ENCODE measurements at places on chromosomes 11 and 22.
A peak's percentile ranks its signal among the peaks of the same experiment; 100 is the strongest.

DNA sequence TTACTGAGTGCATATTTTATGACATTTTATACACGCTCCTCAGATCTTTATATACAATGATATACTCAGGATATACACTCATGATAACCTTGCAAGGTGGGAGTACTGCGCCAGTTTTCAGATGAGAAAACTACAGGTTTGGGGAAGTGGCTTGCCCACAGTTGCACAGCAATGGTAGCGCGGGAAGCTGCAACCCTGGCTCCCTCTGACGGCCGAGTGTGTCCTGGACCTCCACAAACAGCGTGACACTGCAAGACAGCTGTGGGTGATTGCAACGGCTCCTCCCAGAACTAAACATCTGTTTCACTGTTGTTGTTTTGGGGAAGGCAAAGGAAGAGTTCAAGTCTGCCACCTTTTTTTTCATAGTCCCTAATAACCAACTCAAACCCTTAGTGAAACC lies 47.0 kb downstream of the PACSIN2 start:
- H3K27ac ChIP-seq, result no peak overlapping the region
- no peaks in the 10 kb centered on the region for H3K27me3 ChIP-seq
- no peak for DNase-seq
- no peak overlapping the region for H3K4me3 ChIP-seq

- no peaks in the 10 kb centered on the region for H3K27me3 ChIP-seq
- DNase-seq, result no peak
- peaks cover 28% of the 10 kb centered on the region for H3K4me1 ChIP-seq
- no peak overlapping the region for H3K4me3 ChIP-seq
- H3K27ac ChIP-seq, result peak overlapping the region; percentile 88
- H3K36me3 ChIP-seq, result no peaks in the 10 kb centered on the region
These were observed 1.3 kb upstream of the FAM118A start for GRCh38 chr22:45308391-45308956.

- no peaks in the 10 kb centered on the region for H3K36me3 ChIP-seq
- H3K4me3 ChIP-seq, result no peak overlapping the region
- no peak overlapping the region for H3K27ac ChIP-seq
- no peaks in the 10 kb centered on the region for H3K27me3 ChIP-seq
- no peaks in the 10 kb centered on the region for H3K4me1 ChIP-seq
These were observed 22.5 kb downstream of the LRRC32 start for GRCh38 chr11:76648061-76648460.

GRCh38 chr11:36455658-36456111 lies 54.4 kb downstream of the TRAF6 start:
- no peaks in the 10 kb centered on the region for H3K27me3 ChIP-seq
- peak; percentile 79 for DNase-seq
- H3K4me3 ChIP-seq, result no peak overlapping the region
- peaks cover 41% of the 10 kb centered on the region for H3K4me1 ChIP-seq
- H3K27ac ChIP-seq, result peak overlapping the region; percentile 77
- H3K36me3 ChIP-seq, result no peaks in the 10 kb centered on the region

GRCh38 chr11:110196241-110196754 lies 100.1 kb downstream of the RDX start:
- H3K4me1 ChIP-seq, result peaks cover 14% of the 10 kb centered on the region
- H3K27me3 ChIP-seq, result no peaks in the 10 kb centered on the region
- H3K4me3 ChIP-seq, result no peak overlapping the region
- no peaks in the 10 kb centered on the region for H3K36me3 ChIP-seq
- peak overlapping the region; percentile 19 for H3K27ac ChIP-seq

- DNase-seq, result no peak
- peaks cover 3% of the 10 kb centered on the region for H3K4me1 ChIP-seq
- no peaks in the 10 kb centered on the region for H3K27me3 ChIP-seq
- peaks cover 6% of the 10 kb centered on the region for H3K36me3 ChIP-seq
- H3K4me3 ChIP-seq, result no peak overlapping the region
These were observed 21.8 kb downstream of the NAT10 start for GRCh38 chr11:34126959-34127848.

DNA sequence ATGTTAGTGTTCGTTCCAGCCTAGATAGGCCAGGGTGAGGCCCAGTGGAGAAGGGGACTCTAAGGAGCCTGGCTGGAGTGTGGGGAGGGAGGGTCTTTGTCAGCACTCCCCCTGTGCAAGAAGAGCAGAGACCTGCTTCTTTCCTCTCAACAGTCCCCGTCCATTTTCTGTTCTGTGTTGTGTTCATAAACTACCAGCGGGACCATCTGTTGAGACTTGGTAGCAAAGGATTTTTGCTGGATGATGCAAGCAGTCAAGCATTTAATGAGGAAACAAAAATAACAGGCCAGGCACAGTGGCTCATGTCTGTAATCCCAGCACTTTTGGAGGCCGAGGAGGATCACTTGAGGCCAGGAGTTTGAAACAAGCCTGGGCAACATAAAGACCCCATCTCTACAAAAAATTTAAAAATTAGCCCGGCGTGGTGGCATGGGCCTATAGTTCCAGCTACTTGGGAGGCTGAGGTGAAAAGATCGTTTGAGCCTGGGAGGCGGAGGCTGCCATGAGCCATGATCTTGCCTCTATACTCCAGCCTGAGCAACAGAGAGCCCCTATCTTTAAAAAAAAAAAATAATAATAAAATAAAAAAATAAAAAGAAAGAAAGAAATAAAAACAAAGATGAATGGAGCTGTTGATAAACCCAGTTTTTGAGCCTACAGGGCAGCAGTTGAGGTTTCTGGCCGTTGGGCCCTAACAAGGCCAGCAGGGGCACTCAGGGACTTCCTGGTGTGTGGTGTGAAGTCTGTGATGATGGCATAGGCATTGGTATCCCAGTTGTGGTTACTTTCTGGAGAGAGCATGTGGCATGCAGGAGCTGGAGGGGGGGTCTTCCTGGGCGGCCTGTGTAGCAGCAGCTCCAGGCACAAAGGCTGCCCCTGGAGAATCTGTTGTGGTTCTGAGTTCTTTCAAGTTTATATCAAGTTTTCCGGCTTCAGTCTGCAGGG lies 1.7 kb upstream of the TXNRD2 start:
- H3K27ac ChIP-seq, result peak overlapping the region; percentile 74
- H3K4me3 ChIP-seq, result no peak overlapping the region
- DNase-seq, result peak; percentile 51
- peaks cover 15% of the 10 kb centered on the region for H3K4me1 ChIP-seq
- H3K27me3 ChIP-seq, result no peaks in the 10 kb centered on the region

GRCh38 chr11:48018528-48019216 lies 38.3 kb downstream of the PTPRJ start:
- H3K36me3 ChIP-seq, result no peaks in the 10 kb centered on the region
- peak; percentile 63 for DNase-seq
- peak overlapping the region; percentile 96 for H3K27ac ChIP-seq
- H3K4me3 ChIP-seq, result no peak overlapping the region
- no peaks in the 10 kb centered on the region for H3K27me3 ChIP-seq
- peaks cover 19% of the 10 kb centered on the region for H3K4me1 ChIP-seq

GRCh38 chr11:17877886-17878285 lies 135.0 kb downstream of the SERGEF start:
- no peak for DNase-seq
- no peak overlapping the region for H3K27ac ChIP-seq
- no peak overlapping the region for H3K4me3 ChIP-seq
- no peaks in the 10 kb centered on the region for H3K27me3 ChIP-seq
- no peaks in the 10 kb centered on the region for H3K36me3 ChIP-seq
- no peaks in the 10 kb centered on the region for H3K4me1 ChIP-seq

DNA sequence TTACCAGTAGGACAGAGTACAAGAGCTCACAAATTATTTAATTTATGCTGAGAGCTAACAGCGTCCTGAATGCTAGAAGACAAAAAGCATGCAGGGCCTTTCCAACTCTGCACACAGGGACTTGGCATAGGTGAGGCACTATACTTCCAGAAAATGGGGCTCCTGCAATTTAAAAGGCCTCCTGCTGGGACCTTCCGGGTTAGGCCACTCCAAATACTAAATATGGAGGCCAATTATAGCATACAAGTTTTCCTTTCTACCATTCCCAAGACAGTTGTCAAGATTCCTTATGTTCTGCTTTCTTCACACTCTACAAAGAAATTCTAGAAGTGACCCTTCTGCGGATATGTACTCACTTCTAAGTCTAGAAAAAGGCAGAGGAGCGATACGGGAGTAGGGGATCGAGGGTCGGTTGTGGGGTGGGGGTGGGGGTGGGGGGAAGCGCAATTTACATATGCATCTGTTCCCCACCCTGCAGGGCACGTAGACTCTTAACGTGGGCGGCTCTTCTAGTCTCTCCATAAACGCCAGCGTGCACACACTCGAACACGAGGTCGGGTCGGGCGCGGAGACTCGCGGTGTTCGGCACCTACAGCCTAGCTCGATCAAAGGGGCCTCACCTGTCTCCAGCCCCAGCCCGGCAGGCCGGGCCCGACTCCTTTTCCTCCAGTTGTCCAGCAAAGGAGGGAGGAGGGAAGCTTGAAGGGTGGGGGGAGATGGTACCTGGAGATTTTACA lies 728 bp downstream of the DCUN1D5 start:
- H3K4me1 ChIP-seq, result peaks cover 10% of the 10 kb centered on the region
- no peaks in the 10 kb centered on the region for H3K36me3 ChIP-seq
- peak overlapping the region; percentile 96 for H3K27ac ChIP-seq
- H3K27me3 ChIP-seq, result peaks cover 6% of the 10 kb centered on the region
- H3K4me3 ChIP-seq, result peak overlapping the region; percentile 82
- DNase-seq, result peak; percentile 71

GRCh38 chr11:116861539-116861938 lies 24.1 kb upstream of the APOA1 start:
- no peaks in the 10 kb centered on the region for H3K4me1 ChIP-seq
- no peaks in the 10 kb centered on the region for H3K36me3 ChIP-seq
- no peak for DNase-seq

GRCh38 chr11:2927121-2927800 lies 2.0 kb downstream of the PHLDA2 start:
- no peak overlapping the region for H3K4me3 ChIP-seq
- DNase-seq, result no peak
- H3K4me1 ChIP-seq, result peaks cover 16% of the 10 kb centered on the region
- H3K27me3 ChIP-seq, result peaks cover 26% of the 10 kb centered on the region
- H3K36me3 ChIP-seq, result no peaks in the 10 kb centered on the region

- H3K4me3 ChIP-seq, result no peak overlapping the region
- peak overlapping the region; percentile 92 for H3K27ac ChIP-seq
- H3K36me3 ChIP-seq, result no peaks in the 10 kb centered on the region
- peaks cover 16% of the 10 kb centered on the region for H3K4me1 ChIP-seq
These were observed 18.1 kb upstream of the CDKN1C start for GRCh38 chr11:2903672-2904011.

DNA sequence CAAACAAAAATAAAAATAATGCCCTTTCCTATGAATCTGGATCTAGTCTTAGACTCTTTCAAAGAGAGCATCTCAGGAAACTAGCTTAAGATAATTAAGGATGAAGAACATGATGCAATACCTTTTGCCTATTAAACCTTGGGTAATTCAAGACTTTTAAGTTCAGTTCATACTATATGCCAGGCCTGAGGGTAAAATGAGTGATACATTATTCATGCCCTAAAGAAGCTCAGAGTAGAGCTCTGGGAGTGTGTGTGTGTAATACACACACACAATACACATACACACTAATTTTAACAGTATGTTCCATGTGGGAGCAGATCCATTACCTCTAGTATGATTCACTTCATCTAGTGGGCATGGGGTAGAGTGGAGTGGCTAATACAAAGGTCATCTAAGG lies 651.4 kb upstream of the CHORDC1 start:
- no peak overlapping the region for H3K27ac ChIP-seq
- H3K36me3 ChIP-seq, result no peaks in the 10 kb centered on the region
- no peak for DNase-seq
- no peak overlapping the region for H3K4me3 ChIP-seq

GRCh38 chr22:35458547-35459422 lies 58.8 kb downstream of the MCM5 start:
- no peaks in the 10 kb centered on the region for H3K36me3 ChIP-seq
- no peaks in the 10 kb centered on the region for H3K27me3 ChIP-seq
- no peak overlapping the region for H3K27ac ChIP-seq
- no peak for DNase-seq
- H3K4me1 ChIP-seq, result no peaks in the 10 kb centered on the region

DNA sequence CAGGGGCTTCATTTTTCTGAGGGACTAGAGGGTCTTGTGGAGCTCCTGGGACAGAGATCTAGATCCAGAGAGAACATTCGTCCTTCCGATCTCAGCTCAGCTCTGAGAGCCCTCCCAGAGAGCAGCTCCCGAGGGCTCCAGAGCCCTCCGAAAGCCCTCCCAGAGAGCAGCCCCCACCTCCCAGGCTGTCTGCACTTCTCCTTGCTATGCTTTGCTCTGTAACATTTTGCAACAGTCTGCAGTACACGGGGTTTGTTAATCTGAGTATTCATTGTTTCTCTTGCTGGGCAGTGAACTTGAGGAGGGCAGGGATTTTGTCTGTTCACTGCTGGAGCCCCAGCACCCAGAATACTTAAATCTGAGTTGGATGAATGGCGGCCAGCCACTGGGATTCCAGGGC lies 2.6 kb downstream of the GGA1 start:
- no peaks in the 10 kb centered on the region for H3K36me3 ChIP-seq
- H3K27me3 ChIP-seq, result no peaks in the 10 kb centered on the region
- no peak overlapping the region for H3K4me3 ChIP-seq
- H3K4me1 ChIP-seq, result peaks cover 24% of the 10 kb centered on the region
- H3K27ac ChIP-seq, result no peak overlapping the region

DNA sequence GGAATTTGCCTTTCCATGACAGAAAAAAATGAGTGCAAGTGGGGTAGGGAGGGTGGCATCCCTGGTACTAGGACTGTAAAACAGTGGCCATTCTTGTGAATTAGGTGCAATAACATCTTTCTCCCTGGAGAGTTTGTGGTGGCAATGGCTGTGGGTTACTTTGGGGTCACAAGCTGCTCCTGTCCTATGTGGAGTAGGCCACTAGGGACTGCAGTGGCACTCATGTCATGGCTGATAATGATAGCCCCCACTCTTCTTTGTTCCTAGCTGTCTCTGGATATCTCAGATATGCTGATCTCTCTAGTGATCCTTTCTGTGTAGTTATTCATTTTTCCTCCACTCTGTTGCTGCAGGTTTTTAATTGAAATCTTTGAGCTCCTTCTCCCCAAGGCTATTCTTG lies 270.5 kb upstream of the CHORDC1 start:
- no peak overlapping the region for H3K4me3 ChIP-seq
- DNase-seq, result no peak
- no peaks in the 10 kb centered on the region for H3K27me3 ChIP-seq

DNA sequence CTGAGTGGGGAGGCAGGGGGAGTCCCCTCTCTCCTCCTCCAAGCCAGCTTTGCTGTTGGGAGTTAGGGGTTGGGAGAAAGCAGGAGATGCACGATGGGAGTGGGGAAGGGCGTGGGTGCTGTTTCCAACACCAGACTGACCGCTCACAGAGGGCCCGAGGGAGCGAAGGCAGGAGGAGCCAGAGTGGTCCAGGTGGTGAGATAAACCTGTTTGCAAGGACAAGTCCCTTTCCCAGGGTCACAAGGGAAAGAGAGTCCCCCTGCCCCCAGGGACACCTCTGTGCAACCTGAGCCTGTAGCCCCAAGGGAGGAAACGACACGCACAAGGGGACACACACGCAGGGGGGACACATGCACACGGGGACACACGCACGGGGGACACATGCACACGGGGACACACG lies 42.2 kb downstream of the WNT11 start:
- no peak overlapping the region for H3K4me3 ChIP-seq
- H3K36me3 ChIP-seq, result no peaks in the 10 kb centered on the region
- H3K27me3 ChIP-seq, result no peaks in the 10 kb centered on the region
- no peak overlapping the region for H3K27ac ChIP-seq

- no peak overlapping the region for H3K4me3 ChIP-seq
- no peak overlapping the region for H3K27ac ChIP-seq
- peak; percentile 11 for DNase-seq
- no peaks in the 10 kb centered on the region for H3K4me1 ChIP-seq
These were observed 179.7 kb downstream of the RRAS2 start for GRCh38 chr11:14179116-14179820.

All from hepatocyte (in vitro differentiated cells).